Sigmoid colon (tissue), 7 donors: ENCODE measurements at places on chromosomes 5 and 9. TPM values are rescaled to one million over a fixed set of nuclear protein-coding genes. Genes with fewer than 3 reads are reported as not detected.
A peak's percentile ranks its signal among the peaks of the same experiment; 100 is the strongest.

Gene PRLR
- total RNA-seq, result 1.9 TPM

Gene OMD
- 16.3 TPM for total RNA-seq

Gene MAST4
- 15.7 TPM for total RNA-seq

Gene PCDHGB1
- total RNA-seq, result 3.3 TPM

Gene TAF11L10
- not detected for total RNA-seq

Gene CTNND2
- total RNA-seq, result 0.66 TPM

Gene DAB2
- total RNA-seq, result 58.2 TPM

Gene CDH9
- not detected for total RNA-seq

DNA sequence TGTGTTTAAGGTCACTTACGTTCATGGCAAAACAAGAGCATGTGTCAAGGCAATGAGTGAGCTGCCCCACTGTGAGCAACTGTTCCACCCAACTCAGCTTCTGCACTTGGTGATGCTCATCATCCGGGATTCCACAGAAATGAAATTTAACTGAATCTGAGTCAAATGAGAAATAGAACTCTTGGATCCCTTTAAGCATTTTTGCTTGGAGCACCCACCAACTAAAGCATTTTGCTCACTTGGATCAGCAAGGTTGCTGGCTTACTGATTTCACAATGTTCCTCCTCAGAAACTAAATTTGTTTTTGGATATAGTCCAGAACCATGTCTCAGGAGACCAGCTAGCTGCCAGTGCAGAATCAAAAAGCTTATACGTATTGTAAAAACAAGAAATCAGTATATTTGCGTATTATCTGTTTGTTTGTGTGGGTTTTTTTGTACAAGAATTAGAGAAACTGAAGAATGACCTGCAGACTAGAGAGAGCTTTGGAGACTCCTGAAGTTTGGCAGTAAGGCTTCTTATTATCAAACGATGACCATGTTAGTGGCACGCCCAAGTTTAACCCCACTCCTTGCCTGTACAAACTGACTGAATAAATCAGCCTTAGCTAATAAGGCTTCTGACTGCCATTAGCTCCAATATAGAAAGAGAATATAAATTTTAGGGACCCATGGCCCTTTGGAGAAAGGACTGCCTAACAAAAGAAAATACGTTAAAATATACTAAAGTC lies 153.8 kb upstream of the FST start:
- DNase-seq, result no peak

DNA sequence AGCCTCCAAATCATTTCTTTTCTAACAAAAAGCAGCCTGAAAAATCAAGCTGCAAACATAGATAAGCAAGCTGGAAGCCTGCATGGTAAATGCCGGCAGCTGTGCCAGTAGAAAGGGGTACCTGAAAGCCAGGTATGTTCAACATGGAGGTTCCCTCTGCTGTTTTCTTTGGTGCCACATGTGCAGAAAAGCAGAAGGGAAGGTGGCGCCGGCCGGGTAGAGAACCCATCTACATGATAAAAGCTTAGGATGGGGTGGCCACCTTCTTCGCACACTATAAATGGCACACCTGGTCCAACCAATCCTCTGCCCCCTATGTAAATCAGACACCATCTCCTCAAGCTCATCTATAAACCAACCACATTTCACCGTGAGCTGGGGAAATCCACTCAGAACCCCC lies 268.9 kb upstream of the IRX2 start:
- no peak for DNase-seq

- no peak for DNase-seq
Measured at GRCh38 chr5:159543326-159543725, 213.0 kb upstream of the IL12B start.

- DNase-seq, result peak; percentile 82
Measured at GRCh38 chr9:69173891-69174615, at the start of gene TJP2. Gene TJP2 (plus strand): TSS chr9:69174277. CDS start chr9:69174373, 96 bp downstream.

GRCh38 chr5:89255845-89256463 lies 373.0 kb upstream of the MEF2C start:
- DNase-seq, result no peak

DNA sequence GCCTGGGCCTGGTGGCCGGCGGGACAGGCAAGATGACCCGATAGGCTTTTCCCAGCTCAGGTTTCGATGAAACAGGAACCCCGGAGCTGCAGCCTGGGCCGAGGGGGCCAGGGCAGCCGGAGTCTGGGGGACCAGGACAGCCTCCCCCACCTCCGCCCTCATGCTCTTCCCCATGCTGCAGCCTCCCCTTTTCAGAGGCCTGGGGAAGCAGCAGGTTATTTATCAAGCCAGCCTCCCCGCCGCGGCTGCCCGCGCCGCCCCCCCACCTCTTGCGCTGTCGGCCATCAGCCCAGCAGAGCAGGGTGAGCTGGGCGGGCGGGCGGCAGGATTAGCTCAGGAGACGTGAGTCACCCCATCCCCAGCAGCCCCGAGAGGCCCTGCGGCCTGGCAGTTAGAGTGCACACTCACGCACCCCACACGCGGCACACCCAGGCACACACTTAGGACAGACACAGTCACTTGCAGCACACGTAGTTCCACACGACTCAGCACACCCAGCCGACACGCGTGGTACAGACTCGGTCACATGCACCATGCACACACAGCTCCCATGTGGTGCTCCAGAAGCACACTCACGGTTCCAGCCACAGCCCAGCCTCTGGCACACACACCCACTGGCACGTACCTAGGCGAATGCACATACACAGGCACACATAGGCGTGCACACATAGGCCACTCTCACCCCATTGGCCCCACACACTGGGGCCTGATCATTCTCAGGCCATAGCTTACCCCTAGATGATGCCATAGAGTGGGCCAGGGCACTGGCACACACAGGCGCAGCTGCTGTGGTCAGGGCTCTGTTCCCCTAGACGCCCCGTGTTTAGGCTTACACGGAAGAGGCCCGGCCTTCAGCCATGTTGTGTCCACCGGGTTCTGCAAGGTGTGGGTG lies 13.0 kb downstream of the CXXC5 start:
- DNase-seq, result peak; percentile 97

DNA sequence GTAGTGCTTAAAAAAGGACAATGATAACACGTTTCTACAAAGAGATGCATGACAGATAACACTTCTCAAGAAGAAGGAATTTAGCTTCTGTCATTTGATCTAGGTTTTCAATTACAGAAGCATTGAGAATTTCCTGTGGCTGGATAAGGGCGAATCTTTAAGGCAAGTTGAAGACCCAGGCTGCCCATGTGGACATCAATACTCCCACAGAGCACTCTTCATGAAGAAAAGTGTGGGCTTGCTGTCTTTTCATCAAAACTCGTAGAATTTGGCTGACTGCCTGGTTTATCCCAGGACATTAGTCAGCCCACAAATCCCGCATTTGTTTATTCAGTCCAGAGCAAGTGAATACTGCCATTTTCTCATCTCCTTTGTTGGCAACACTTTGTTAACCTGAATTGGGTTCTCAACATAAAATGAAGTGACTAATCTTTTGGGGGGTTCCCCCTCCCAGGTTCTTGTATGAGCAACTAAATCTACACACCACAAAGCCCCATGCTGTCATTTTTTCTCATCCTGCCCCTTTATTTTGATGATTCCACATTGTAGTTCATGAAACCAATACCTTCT lies 43.4 kb upstream of the CDKN2B start:
- DNase-seq, result no peak

DNA sequence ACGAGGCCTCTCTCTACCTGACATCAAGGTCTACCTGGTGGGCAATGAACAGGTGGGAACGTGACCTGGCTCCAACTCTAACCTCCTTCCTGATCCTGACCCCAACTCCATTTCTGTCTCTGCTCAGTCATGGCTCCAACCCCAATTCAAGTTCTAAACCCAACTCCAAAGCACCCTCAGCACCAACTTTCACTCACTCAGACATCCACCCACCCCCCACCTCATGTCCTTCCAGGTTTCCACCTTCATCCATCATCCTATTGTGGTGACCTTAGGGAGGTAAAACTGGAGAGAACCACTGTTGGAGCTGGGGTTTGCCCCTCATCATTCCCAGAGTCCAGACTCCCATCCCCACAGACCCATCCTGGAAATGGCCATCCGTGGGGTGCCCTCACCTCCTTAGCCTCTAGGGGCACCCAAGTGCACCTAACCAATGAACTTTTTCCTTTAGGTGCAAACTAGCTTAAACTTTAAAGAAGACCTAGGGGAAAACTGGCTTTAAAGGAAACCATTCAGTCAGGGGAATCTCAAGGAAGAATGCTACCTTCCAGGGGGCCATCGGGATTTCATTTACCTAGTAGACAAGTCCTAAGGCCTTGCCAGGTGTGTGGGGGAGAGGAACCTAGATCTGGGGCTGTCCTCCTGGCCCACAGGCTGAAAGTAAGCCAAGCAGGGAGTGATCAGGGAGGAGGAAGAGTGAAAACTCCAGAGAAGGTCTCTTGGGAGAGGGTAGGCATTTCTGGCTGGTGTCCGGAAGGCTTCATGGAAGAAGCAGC lies 11.3 kb downstream of the RGS14 start:
- no peak for DNase-seq

DNA sequence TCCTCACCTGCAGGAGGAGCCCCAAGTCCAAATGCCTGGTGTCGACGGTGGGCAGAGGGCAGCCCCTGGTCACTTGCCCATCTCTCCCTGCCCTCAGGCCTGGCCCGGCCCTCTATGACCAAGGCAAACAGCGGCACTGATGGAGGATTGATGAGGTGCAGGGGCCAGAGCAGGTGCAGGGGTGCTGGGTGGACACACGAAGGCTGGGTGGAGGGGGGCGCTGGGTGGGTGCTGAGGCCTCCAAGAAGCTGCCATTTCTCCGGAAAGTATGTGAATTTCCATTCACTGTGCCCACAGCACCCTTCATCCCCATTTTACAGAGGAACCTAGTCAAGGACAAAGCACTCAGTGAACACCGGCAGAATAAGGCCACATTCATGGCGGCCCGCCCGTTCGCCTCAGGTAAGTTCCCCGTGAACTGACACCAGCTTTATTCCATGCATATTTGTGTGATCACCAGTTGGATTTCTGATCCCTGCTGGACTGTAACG lies 143.8 kb upstream of the PPP1R26 start:
- DNase-seq, result peak; percentile 34

- DNase-seq, result no peak
Measured at GRCh38 chr5:113108485-113108884, 131.9 kb downstream of the DCP2 start.

- no peak for DNase-seq
Measured at GRCh38 chr5:133499895-133500294, 112.4 kb downstream of the FSTL4 start.
